ENCODE measurements at places on chromosomes 7 and 10.
A peak's percentile ranks its signal among the peaks of the same experiment; 100 is the strongest.

- no peak for DNase-seq
These were observed 115.6 kb upstream of the CXCL12 start for GRCh38 chr10:44500451-44500850.

- DNase-seq, result no peak
These were observed 5.8 kb upstream of the PPP3CB start for GRCh38 chr10:73501651-73502050.

DNA sequence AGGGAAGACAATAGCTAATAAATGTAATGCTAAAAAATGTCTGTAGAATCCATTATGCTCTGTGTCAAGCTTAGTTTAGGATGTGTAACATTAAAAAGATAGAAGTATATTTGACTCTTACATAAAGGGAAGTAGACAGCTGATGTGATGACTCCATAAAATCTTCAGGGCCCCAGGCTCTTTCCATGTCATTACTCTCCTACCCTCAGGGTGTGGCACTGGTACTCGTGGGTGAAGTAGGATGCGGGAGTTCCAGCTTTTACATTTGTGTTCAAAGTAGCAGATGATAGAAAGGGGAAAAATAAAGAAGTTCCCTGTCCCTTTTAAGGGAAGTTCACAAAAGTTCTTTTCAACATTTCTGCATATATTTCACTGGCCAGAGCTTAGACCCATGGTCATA, 157.1 kb downstream of the TSPAN12 start:
- no peak for DNase-seq

- DNase-seq, result no peak
These were observed 1.2 kb upstream of the MAD1L1 start for GRCh38 chr7:2233926-2234325.

DNA sequence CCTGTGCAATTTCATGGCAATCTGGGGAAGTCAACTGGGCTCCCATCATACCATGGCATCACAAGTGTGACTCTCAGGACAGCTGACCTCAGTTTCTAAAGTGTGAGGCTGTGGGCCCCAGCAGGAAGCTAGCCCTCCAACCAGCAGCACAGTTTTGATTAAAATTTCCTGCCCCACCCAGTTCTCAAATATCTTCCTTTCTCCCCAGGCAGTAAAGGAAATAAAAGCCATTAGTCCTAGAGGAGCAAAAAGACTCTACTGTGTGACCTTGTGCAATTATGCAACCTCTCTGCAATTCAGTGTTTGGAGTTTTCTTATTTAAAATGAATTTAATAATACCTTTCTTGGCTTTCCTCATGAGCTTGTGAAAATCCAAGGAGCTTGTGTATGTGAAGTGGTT, 143.1 kb upstream of the CDCA7L start:
- no peak for DNase-seq

GRCh38 chr7:135316648-135317313, 83.1 kb downstream of the STRA8 start:
- DNase-seq, result no peak

DNA sequence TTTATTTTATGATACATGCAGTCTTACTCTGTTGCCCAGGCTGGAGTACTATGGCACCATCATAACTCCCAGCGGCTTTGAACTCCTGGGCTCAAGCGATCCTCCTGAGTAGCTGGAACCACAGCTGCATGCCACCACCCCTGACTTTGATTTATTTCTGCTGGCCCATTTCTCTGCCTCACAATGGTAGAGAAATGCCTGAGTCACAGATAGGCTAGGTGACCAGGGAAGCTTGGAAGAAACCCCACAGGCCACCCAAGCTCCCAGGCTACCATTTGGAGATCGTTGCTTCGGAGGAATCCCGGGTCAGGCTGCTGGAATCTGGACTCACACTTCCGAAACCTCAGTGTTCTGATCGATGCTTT, 17.4 kb upstream of the BAIAP2L1 start:
- no peak for DNase-seq

- no peak for DNase-seq
These were observed 10.2 kb downstream of the MLXIPL start for GRCh38 chr7:73613954-73614735.

DNA sequence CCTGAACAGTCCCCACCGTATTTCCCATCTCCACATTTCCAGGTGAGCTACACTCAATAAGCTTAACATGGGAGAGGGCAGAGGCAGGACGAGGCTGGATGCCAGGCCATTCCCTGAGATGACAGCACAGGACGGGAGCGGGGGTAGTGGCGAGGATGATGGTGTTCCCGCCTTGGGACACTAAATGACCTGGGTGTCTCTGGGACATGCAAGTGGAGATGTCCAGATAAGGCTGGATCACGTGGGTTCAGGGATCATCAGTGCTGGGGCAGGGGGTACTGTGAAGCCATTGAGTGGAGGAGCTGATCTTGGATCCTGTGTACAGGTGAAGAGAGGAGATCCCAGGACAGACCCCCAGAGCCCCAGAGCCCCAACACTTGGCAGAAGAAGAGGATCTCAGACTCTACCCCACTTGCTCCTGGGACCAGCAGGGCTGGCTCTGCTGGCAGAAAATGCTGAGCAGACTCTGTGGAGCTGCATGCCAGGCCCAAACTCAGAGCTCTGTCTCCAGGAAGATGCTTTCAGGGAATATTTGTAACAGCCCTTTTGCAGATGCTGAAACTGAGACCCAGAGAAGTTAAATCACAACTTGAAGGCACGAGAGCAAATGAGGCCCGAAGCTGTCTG, 29.7 kb upstream of the HSPA12A start:
- DNase-seq, result no peak

- DNase-seq, result no peak
These were observed 18.4 kb downstream of the PPIA start for GRCh38 chr7:44814919-44815318.

GRCh38 chr7:77904252-77904651, 105.7 kb downstream of the PHTF2 start:
- DNase-seq, result no peak

GRCh38 chr7:151249732-151250072, 1.2 kb upstream of the SMARCD3 start:
- DNase-seq, result peak; percentile 56

DNA sequence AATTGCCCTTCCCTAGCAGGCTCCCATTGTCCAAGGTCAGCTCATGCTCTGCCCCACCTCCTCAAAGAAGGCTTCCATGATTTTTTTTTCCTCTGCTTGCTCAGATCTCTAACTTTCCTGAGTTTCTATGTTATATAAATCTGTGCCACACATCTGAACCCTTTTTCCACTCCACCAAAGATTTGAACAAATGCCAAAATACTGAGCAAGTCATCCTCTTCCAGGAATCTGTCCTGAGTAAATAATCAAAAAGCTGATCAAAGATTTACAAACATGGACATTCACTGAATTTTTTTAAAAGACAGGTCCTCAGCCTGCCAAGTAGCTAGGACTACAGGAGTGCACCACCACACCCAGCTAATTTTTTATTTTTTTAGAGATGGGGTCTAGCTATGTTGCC, 102.8 kb upstream of the ARID5B start:
- DNase-seq, result no peak

DNA sequence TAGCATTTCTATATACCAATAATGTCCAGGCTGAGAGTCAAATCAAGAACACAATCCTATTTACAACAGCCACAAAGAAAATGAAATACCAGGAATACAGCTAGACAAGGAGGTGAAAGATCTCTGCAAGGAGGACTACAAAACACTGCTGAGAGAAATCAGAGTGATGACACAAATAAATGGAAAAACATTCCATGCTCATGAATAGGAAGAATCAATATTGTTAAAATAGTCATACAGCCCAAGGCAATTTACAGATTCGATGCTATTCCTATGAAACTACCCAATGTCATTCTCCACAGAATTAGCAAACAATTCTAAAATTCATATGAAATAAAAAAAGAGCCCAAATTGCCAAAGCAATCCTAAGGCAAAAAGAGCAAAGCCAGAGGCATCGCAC, 116.8 kb upstream of the ZNF32 start:
- DNase-seq, result no peak
